Mesothelial cell of epicardium (in vitro differentiated cells): ENCODE measurements at places on chromosomes 13 and 19. TPM values are rescaled to one million over a fixed set of nuclear protein-coding genes. Genes with fewer than 3 reads are reported as not detected.

CRB3 gene
- total RNA-seq: 18.9 to 21.9 TPM (median 20.6 TPM) in 3 replicates

LMTK3 gene
- 19.4 to 21.3 TPM (median 20.4 TPM) in 3 replicates for total RNA-seq

- DNase-seq: no peak
These were observed 7.8 kb upstream of the ZNF554 start for GRCh38 chr19:2811735-2812413.

DNA sequence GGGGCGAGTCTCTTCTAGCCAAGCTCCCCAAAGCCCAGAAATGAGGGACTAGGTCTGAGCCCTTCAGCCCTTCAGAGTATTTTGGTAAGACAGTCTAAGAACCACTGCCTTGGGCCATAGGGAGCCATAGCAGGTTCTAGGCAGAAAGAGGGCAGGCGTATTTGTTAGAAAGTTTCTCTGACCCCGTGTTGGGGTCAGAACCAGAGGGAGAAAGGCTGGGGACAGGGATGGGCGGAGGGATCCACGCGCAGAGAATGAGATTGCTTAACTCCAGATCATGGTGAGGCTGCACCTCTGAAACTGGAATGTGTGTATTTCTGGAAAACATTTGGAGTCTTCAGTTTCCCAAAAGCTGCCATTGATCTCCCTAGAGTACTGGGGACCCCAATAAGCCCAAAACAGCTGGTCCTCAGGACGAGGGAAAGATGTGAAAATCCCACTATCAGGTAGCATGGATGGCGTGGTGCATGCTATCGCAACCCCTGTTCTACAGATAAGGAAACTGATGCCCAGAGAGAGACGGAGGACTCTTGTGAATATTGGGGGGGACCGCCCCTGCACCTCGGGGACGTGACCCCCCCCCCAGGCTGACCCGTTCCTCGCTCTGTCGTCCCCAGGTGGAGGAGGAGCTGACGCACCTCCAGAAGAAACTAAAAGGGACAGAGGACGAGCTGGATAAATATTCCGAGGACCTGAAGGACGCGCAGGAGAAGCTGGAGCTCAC, 703 bp upstream of the TPM4 start:
- no peak for DNase-seq

GRCh38 chr19:56880592-56881190, 40.2 kb upstream of the PEG3 start:
- DNase-seq: no peak

- no peak for DNase-seq
These were observed 53.2 kb upstream of the SHKBP1 start for GRCh38 chr19:40523322-40524047.

DNA sequence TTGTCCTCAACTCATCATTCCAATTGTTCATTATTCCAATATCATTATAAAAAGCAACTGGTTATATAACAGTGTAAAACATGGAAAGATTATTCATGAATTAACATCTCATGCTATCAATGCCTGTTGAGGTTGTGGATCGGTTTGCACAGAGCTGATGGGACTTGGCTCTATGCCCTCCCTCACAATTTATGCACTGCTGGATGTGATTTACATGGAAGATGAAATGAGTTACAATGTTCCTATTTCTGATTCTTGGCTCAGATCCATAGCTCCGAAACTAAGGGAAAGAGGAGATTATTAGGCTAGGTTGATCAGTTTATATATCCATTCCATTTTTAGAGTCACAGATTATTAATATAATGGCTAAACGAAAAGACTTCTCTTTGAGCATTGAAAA, 38.6 kb downstream of the SCEL start:
- no peak for DNase-seq

DNA sequence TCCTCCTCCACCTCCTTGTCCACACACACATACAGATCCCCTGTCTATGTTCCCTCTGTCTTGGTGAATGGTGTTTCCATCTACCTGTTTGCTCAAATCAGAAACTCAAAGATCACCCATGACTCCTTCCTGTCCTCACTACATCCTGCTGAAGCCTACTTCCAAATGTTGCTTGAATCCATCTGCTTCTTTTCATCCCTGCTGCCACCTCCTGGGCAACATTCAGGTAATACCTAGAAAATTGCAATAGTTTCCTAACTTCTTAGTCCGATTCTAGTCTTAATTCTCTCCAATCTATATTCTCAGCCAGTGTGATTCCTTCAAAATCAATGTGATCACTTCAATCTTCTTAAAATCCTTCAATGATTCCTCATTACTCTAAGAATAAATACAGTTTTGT, 155.5 kb upstream of the STARD13 start:
- DNase-seq: no peak

DNA sequence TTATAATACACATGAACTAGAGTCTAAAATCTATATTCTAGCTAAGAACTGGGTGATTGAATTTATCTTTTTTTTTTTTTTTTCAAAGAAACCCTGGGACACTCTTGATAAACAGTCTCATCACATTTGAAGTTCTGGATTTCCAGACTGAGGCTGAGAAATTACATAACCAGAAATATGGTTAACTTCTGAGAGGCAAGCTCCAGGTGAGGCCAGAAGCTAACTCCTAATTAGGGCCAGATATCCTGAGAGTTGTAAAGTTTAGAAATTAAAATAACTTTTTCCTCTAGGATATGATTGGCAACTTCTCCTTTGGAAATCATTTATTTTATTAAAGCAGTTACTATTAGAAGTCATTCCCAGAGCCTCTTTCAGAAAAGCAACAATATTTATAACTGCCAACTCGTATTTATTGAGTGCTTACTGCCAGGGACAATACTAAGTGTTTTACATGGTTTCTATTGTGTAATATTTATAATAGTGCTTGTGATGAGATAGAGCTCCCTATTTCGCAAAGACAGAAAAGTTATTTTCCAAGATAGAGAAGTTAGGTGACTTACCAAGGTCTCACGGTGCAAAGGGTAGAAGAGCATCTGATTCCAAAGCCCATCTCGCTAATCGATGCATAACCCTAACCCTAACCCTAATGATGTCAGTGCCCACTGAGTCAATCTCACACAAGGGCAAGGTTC, 187.7 kb downstream of the DCT start:
- DNase-seq: no peak
